ENCODE measurements at places on chromosomes 13 and 19.

- DNase-seq: no peak
Observed at GRCh38 chr19:17196610-17197009, 18.5 kb upstream of the USE1 start.

DNA sequence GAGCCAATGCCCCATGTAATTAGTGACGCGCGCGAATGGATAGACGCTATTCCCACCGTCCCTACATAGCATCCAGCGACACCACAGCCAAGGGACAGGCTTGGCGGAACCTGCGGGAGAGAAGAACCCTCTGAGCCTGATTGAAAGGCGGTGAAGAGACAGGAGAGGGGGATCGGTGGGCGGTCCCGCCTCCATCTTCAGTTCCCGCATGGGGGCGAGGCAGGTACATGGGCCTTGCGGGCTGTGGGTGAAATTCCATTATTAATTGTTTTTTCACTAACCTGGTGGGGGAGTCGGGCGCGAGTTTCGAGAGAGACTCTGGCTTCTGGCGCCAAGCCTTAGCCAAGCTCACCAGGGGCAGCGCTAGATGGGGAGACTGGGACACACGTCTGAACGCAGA, 8.4 kb upstream of the TEX101 start:
- DNase-seq: no peak

DNA sequence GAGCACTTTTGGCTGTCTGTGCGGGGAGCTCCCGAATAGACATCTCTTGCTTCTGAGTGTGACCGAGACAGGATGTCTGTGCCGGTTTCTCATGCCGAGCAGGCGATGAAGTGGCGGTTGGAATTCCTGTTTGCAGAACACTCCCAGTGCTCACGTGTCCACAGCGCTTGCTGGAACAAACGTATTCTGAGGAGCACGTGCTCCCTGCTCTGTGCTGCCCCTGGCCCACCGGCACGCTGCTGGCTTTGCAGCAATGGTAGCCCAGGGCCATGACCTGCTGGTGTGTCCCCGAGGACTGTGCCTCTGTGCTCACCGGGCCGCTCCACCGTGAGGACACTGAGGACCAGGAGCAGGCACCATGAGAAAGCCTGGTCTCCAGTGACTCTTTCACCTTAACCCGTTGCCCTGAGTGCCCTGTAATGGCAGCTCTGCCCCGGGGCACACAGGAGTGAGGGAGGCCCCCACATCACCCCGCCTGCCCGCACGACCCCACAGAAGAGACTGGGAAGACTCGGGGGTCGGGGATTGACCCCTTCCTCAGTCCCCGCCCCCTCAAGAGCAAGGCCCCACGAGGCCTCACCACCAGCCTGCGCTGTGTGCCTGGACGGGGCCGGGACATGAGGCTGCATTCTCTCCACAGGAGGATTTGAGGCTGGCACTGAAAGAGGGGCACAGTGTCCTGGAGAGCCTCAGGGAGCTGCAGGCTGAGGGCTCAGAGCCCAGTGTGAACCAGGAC, 40.0 kb upstream of the F7 start:
- no peak for DNase-seq

- DNase-seq: peak; percentile 40
Observed at GRCh38 chr13:33519561-33520467, 234.3 kb upstream of the STARD13 start.

- no peak for DNase-seq
Observed at GRCh38 chr19:2332341-2333026, 4.0 kb downstream of the SPPL2B start.

DNA sequence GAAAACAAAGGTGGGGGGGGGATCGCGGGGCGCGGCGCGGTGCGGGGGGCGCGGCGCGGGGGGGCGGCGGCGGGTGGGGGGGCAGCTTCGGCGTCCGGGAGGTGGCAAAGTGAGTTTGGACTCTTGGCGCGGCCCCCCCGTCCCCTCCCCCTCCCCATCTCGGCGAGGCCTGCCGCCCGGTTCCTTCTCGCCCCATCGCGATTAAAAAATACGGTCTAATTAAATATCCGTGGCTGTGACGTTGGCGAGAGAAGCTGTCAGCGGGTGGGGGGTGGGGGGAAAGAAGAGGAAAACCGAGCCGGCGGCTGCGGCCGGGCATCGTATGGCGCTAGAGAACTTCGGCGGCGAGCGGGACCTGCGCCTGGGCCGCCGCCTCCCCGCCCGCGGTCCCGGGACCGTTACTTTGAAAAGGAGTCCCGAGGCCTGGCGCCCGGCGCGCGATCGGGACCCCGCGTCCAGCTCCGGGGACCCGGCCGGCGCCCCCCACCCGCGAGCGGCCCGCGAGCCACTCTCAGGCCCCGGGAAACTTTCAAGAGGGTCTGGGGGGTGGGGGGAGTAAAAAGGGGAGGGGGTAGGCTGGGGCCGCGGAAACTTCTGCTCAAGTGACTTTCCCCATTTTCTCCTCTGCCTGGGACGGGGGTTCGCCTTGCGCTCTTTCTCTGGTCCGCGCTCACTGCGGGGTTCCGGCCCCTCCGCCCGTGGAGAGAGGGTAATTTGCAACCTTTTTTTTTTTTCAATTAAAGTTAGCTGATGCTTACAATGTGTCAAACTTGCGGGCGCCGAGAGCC, 146.3 kb upstream of the ZNF536 start:
- no peak for DNase-seq

- DNase-seq: no peak
Observed at GRCh38 chr19:32624410-32624809, 43.4 kb downstream of the PDCD5 start.

GRCh38 chr13:76656056-76656455, 230.1 kb downstream of the KCTD12 start:
- DNase-seq: no peak

DNA sequence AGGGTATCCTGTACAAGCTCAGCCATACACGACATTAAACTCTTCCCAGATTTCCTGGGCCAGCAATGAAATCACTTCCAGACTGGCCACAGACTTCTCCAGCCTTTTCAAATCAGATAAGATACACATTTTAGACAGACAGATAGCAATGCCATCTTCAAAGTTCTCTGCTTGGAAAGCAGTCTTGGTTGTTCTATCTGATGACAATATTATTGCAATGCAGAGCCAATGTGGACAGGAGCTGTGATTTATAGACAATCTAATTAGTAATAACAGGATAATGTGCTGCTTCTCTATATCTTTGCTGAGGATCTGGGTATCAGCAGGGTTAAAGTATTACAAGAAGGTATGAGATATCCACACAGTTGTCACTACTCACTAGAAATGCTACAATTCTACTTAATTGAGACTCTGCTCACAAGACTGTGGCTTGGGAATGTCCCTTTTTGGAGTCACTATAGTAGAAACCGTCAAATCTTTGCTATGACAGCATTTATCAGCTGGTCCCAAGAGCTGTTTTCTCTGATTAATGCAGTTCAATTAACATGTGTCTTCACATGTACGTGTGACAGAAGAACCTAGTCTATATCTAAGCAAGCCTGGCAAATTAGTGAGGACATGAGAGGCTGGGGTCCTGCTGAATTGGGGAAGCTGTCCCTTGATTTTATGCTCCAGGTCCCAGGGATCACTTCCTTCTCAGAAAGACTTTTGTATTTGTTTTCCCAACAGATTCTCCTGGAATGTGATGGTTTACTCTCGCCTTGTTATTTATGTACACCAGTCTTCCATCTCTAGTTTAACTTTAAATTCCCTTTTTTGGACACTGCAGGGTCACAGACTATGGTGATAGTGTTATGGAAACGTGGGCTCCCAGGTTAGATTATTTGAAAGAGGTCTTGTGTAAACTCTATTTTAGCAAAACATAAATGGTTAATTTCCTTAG, 68.8 kb downstream of the COL4A1 start:
- DNase-seq: no peak

DNA sequence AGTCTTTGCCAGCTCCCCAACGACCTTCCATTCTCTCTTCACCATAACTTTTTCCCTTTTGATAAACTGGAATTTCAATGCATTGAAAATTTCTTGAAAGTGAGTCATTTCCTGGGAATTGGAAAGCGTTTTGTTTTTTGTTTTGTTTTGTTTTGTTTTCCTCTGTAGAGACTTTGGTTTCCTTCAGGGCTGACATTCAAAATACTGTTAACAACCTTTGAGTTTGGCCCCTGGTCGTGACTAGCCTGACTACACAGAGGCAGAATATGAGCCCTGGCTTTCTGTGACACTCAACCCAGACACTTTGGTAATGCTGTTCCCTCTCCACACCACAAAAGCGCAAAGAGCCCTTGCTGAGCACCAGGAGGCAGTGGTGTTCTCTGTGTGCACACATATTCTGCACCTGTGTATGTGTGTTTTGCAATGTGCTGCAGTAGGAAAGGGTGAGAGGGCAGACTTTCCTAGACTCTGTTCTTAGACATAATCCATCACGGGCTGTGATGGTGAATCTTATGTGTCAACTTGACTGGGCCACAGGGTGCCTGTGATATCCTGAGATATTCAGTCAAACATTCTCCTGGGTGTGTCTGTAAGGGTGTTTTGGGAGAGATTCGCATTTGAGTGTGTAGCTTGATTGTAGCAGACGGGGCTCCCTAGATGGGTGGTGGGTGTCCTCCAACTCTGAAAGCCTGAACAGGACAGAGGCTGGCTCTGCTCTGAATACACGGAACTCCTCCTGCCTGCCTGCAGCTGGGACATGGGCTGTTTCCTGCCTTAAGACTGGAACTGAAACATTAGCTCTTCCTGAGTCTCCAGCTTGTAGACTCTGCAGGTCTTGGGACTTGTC, 29.5 kb upstream of the ANKRD10 start:
- peak; percentile 67 for DNase-seq

Data from hepatic stellate cell (primary cell).